ENCODE measurements at places on chromosomes 3 and 15.
A peak's percentile ranks its signal among the peaks of the same experiment; 100 is the strongest.

DNA sequence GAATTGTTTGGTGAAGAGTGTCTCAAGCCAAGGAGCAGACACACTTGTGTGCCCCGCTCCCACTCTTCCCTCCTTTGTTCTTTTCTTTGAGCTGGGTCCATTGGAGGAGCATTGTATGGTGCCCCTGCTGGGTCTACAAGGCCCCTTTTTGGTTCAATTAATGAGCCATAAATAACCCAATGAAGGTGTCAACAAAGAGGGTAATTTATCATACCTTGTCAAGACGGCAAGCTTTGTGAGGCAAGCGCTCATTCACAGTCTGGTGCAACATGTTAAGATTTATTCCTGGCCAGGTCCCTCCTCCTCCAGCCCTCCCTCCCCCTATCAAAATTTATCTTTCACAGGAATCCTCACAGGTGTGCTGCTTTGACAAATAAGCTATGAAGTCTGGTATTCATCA is 300.1 kb downstream of the RORA start:
- DNase-seq, result no peak

- DNase-seq, result no peak
These were observed 11.2 kb downstream of the CDCP1 start for GRCh38 chr3:45134758-45135521.

DNA sequence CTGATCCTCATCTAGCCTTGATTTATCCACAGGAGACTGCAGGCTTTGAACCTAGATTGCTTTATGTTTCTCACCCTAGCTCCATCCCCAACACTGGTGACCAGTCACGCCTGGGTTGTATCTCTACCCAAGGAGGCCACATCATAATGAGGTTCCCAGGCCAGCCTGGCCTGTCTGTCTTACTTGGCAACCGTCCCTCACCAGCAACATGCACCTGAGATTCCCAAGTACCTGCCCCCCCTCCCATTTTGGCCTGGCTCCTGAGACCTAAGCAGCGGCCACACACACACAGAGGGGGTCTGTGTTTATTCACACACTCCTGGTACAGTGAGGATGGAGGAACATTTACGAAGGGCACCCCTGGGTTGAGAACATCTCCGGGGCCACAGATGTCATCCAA is 2.4 kb downstream of the CAMK2N2 start:
- DNase-seq, result no peak

DNA sequence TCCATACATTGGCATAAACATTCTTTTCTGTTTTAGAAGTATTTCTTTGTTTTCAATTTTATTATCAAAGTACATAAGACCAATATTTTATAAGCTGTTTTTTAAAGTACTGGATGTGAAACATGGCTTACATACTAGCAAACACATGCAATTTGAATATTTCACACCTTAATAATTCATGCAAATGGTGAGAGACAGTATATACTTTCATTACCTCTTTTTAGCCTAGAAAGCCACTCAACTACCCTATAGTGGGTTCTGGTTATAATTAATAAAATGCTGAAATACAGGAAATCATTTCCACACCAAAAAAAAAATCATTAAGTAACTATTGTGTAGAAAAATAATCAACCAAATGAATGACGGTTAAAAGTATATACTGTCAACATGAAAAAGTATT is 38.5 kb upstream of the MELTF start:
- DNase-seq, result no peak

DNA sequence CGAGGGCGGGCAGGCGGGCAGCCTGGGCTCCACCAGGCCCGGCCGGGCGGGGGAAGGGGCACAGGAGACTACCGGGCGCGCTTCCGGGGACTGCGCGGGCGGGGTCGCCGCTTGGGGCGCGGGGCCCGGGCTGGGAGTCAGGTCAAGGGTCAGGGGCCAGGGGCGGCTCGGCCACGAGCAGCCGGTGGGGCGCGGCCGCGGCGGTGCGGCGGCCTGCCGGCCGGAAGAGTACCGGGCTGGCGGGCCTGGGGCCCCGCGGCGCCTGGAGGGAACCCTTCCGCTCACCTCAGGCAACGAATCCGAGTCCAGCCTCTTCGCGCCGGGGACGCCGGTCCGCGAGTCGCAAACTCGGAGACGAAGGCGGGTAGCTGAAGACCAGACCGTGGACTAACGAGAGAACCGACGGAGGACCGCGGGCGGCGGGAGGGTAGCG is 225 bp downstream of the RHOA start:
- DNase-seq, result peak; percentile 61

- no peak for DNase-seq
These were observed 6.8 kb upstream of the WNT7A start for GRCh38 chr3:13886593-13887129.

GRCh38 chr15:25410649-25411048 is 28.2 kb downstream of the UBE3A start:
- no peak for DNase-seq

DNA sequence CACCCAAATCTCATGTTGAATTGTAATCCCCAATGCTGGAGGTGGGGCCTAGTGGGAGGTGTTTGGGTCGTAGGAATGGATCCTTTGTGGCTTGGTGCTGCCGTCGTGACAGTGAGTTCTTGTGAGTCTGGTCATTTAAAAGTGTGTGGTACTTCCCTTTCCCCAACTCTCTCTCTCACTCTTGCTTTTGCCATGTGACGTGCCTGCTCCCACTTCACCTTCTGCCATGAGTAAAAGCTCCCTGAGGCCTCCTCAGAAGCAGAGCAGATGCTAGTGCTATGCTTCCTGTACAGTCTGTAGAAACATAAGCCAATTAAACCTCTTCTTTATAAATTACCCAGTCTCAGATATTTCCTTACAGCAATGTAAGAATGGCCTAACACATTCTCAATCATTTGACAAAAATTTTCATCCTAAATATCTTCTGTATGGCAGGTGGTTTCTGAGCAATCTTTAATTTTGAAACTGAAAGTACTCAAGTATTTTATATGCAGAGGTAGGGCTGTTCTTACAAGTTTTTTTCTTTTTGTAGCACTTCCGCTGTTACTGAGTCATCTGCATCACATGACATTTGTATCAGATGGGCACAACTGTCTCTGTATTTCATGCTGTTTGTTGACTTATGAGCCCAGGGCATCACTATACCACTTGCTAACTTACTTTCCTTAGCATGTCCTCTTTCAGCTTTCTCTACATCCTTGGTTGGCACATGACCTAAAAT is 8.8 kb downstream of the RPL39L start:
- peak; percentile 38 for DNase-seq

DNA sequence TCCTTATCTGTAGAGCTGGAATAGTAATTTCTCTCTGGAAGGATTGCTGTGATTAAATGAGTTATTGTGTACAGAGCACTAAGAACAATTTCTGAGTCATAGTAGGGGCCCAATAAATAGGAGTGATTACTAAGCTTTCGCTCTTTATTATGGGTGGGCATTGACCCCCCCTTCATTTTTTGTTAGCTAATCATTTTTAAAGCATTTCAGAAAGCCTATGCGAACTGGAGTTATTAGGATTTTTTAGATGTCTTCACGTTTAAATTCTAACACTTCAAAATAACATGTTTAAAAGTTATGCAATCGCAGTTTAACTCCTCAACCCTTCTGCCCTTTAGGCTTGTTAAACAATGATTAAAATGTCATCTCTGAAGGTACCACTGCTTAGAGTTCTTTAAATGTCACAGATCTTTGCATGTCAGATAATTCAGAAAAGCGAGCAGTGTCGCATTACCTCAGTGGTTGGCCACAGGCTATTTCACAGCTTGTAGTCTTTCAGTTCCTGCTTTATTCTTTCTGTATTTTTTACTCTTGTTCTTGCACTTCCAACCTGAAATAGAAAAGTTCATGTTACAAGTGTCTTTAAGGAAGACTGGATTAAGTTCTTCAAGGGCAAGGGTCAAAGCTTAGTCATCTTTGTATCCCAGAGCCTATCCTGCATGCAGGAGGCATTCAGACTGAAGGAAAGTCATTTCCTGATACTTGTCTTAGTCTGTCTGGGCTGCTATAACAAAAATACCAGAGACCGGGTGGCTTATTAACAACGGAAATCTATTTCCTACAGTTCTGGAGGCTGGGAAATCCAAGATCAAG is 102.9 kb downstream of the FNDC3B start:
- no peak for DNase-seq
